ENCODE measurements at places on chromosomes 7 and 10.

DNA sequence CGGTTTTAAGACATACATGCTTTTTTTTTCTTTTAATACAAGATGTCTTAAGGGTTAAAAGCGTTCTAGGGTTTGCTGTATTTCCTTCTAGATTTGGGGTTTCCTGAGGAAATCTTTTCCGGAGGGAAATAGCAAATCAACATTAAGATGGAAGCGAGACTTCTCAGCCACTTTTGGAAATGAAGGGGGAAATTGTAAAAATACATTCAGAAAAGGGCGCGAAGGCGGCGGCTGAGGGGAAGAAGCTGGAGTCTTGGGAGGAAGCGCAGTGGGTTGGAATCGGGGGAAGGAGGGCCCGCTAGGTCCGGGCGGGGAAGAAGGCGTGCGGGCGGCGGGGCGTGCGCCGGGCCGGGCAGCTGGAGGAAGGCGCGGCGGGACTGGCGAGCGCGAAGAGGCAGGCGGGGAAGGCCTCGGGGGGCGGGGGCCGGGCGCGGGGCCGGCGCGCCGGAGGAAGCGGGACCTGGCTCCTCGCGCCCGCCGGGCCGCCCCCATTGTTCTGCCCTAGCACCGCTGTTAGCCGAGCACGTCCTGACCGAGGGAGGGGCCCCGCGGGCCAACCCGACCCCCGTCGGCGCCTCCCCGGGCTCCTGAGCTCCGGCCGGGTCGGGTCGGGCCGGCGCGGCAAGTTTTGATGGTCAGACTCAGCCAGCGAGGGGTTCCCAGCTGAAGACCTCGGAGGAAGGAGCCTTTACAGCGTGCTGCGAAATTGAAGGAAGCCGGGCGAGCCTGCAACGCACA is 1.5 kb upstream of the SKIDA1 start:
- peak; percentile 85 for DNase-seq

DNA sequence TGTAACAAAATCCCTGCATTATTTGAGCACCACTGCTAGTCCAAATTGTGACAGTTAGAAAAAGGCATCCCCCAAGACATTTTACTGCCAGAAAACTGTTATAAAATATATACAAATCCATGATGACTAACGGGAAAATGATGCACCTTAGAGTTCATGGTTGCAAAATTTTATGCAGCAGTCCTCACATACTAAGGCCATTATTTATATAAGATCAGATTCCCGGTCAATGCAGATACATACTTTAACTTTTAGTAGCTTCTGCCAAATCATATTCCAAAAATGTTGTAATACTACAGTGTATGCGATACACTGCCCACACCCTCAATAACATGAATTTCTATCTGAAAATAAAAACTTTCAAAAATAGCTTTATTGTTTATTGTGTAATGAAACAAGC is 239.9 kb upstream of the ZNF32 start:
- no peak for DNase-seq

DNA sequence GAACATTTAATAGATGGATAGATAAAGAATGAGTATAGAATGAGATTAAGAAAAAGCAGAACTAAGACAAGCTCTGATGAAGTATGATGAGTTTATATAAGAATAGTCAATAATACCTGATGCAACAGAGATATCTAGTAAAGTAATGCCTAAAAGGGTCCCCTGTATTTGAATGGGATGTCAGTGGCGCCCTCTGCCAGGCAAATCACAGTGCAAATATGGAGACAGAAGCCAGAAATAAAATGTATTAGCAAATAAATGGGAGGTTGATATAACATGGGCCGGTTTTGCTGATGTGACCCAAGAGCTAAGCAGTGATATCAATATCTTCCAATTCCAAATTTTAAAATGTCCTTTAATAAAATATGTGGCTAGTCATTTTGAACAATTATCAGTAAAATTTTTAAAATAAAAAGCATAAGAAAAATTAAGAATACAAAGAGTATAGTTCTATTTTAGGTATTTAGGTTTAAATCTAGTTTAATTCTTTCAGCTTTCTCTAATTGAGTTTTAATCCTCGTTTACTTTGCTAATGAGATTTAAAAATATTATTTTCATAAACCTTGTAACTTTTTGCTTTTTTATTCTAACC is 62.6 kb downstream of the ADK start:
- DNase-seq, result no peak

GRCh38 chr7:134900166-134900982 is 85.9 kb upstream of the AGBL3 start:
- DNase-seq, result no peak

- no peak for DNase-seq
Measured at GRCh38 chr7:15556339-15557105, 5.3 kb downstream of the AGMO start.

GRCh38 chr7:27826357-27826756 is 86.4 kb downstream of the TAX1BP1 start:
- DNase-seq, result no peak

GRCh38 chr10:78461333-78461732 is 427.7 kb downstream of the RPS24 start:
- no peak for DNase-seq

GRCh38 chr7:8263048-8263447 is 1.1 kb upstream of the ICA1 start:
- DNase-seq, result no peak

- no peak for DNase-seq
Measured at GRCh38 chr7:120304674-120305073, 31.7 kb downstream of the KCND2 start.

GRCh38 chr10:16795410-16796073 is 21.7 kb downstream of the RSU1 start:
- no peak for DNase-seq

Measured in retina (tissue), 1 donor.